Natural killer cell (primary cell): ENCODE measurements at places on chromosomes 7 and 10. TPM values are rescaled to one million over a fixed set of nuclear protein-coding genes. Genes with fewer than 3 reads are reported as not detected.

Gene GHRHR
- total RNA-seq: not detected

Gene LRMDA
- 1.4 TPM for total RNA-seq

Gene NRF1
- total RNA-seq: 39.8 TPM

Gene EBLN1
- not detected for total RNA-seq

Gene PPA1
- 19.2 TPM for total RNA-seq

Gene NEUROG3
- not detected for total RNA-seq

Gene OR2A5
- not detected for total RNA-seq

Gene UNC5B
- 0.09 TPM for total RNA-seq

Gene GIMAP1
- total RNA-seq: 13.3 TPM

Gene SPDYE9
- total RNA-seq: not detected

Gene ANKRD1
- total RNA-seq: not detected

Gene TMEM273
- 11.6 TPM for total RNA-seq

Gene FOXI2
- total RNA-seq: not detected

Gene ABCC2
- 1.3 TPM for total RNA-seq

Gene KIF11
- 1.9 TPM for total RNA-seq

Gene LEP
- not detected for total RNA-seq

Gene ABCB8
- 60.5 TPM for total RNA-seq

Gene INTS15
- 70.1 TPM for total RNA-seq

Gene SH3PXD2A
- 3.3 TPM for total RNA-seq

Gene CH25H
- total RNA-seq: 0.20 TPM

Gene ETV1
- not detected for total RNA-seq

Gene MKLN1
- 65.0 TPM for total RNA-seq

Gene VAX1
- total RNA-seq: not detected

Gene SNX10
- total RNA-seq: 21.3 TPM

Gene PRSS37
- total RNA-seq: not detected

Gene ODAD2
- not detected for total RNA-seq

Gene OR2A42
- not detected for total RNA-seq

Gene NACAD
- total RNA-seq: 0.75 TPM

Gene SPDYE8
- not detected for total RNA-seq

Gene LDB1
- total RNA-seq: 103 TPM

Gene UCN3
- not detected for total RNA-seq

Gene LIMK1
- 55.0 TPM for total RNA-seq

Gene PIP
- total RNA-seq: not detected

Gene PHYHIPL
- total RNA-seq: not detected

Gene AIFM2
- 4.2 TPM for total RNA-seq

Gene GPR146
- 2.3 TPM for total RNA-seq

Gene FFAR4
- total RNA-seq: not detected

Gene GNB2
- total RNA-seq: 227 TPM

Gene IFIT1B
- total RNA-seq: not detected

Gene EFCAB10
- total RNA-seq: not detected
